CD4-positive, alpha-beta T cell treated with Interleukin-21 for 1 hour (primary cell): ENCODE measurements at places on chromosomes 7 and 10.

GRCh38 chr7:12094365-12094921, 116.7 kb upstream of the TMEM106B start:
- DNase-seq, result no peak

DNA sequence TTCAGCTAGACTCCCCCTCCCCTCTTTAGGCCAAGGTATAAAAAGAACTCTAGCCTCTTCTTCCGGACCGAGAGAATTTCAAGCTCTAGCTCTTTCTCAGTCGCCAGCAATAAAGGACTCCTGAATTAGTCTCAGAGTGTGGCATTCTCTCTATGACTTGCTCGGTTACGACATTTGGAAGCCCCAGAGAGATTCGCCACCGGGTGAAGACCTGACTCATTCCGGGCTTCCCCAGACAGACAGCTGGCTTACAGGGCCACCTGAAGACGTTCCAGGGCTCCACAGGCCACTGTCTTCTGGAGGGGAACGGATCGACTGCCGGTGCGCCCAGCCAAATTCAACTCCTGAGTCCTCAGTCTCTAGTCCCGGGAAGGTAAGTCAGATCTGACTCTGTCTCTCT, at the start of gene AKR1B15:
Gene AKR1B15, plus strand, starts transcription at position 234 of the 400 bp plus-strand sequence. CDS start 15,510 bp downstream, outside the sequence.
- no peak for DNase-seq

DNA sequence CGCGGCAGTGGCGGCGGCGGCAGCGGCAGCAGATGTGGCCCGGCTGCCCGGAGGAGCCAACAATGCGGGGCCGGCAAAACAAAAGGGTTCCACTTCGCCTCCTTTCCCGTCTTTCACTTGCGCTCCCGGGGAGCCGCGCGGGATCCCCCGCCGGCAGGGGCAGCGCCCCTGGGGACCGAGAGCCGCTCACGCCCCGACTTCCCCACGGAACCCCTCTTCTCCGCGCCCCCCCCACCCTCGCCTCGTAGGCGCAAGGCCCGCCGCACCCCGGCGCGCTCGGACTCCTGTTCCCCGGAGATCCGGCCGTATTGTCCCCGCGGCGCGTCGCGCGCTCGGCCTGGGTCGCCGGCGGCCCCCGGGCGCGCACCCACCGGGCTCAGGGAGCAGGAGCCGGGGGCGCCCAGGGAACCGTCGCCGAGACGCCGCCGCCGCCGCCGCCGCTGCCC, 854 bp downstream of the CTBP2 start:
- DNase-seq, result no peak

GRCh38 chr10:47071891-47072290, 160.7 kb downstream of the PTPN20 start:
- no peak for DNase-seq

DNA sequence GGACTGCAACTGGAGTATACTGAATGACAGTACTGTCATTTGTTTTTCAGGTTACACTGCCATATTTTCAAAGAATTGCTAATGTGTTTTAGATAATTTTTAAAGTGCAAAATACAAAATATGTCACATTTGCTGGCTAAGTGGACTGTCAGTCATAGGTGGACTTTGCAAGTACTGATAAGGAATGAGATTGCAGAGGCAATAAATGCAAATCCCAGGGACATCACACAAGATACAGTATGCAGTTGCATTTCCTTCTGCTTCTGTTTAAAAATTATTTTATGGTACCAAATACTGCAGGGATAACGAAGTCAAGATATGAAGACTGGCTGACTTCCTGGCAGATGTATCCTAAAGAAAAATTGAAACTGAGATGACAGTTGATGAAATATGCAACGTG, 237.6 kb upstream of the MAGI2 start:
- DNase-seq, result no peak

- DNase-seq, result peak; percentile 13
These were observed 386.6 kb downstream of the SH2D4B start for GRCh38 chr10:80924063-80924952.

DNA sequence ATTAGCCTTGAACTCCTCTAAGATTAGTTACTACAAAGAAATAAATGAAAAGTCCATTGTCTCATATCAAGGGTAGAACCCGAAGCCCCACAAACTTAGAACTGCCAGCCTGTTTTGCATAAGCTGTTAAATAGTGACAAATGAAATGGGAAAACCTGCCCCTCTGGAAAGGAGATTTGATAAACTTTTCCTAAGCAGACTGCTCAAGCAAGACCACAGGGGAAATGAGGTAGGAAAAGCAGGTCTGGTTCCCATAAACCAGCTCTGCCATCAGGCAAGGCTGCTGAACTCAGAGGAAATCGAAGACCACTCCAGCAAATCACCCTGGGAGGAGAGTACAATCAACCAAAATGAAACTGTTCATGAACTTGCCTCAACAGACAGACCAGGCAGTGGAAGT, 181.5 kb upstream of the AOAH start:
- no peak for DNase-seq

DNA sequence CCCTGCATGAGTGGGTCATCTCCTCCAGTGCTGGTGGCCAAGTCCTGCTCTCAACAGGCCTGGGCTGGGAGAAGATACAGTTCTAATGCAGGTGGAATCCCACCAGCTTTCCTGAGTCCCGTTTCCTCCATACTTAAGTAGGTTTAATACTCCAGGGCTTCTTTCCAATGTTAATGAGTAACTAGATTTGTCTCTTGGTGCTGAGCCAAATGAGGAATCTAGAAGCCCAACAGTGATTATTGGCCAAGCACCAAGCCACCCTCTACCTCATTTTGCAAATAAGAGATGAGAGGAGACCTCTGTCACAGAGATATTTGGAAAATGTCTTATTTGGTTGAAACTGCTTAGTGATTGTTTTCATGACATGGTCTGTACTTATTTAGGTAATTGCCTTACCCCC, 37.1 kb downstream of the STARD3NL start:
- DNase-seq, result no peak

GRCh38 chr10:75497997-75498883, 66.8 kb downstream of the LRMDA start:
- no peak for DNase-seq

GRCh38 chr10:3215153-3215775, 42.7 kb upstream of the PITRM1 start:
- DNase-seq, result no peak
